NCI-H345 (cell line): ENCODE measurements at places on chromosomes 12 and 14.

DNA sequence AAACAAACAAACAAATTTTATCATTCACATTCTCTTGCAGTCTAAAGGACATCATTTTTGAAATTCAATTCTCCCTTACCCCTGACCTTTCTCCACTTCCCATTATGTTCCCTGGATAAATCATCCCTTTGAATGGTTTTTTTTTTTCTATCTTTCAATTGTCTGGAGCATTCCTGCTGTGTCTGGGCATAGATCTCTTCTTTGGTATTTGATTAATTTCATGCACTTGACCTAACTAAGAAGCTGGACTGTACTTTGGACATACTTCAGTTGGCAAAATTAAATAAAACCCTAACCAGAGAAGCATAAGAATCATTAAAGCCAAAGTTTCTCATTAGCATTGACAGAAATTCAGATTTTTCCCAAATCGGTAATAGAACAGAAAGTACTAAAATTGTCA is 163.6 kb upstream of the BMP4 start:
- DNase-seq = no peak

GRCh38 chr12:125081427-125081826 is 16.2 kb downstream of the AACS start:
- DNase-seq = peak; percentile 99

DNA sequence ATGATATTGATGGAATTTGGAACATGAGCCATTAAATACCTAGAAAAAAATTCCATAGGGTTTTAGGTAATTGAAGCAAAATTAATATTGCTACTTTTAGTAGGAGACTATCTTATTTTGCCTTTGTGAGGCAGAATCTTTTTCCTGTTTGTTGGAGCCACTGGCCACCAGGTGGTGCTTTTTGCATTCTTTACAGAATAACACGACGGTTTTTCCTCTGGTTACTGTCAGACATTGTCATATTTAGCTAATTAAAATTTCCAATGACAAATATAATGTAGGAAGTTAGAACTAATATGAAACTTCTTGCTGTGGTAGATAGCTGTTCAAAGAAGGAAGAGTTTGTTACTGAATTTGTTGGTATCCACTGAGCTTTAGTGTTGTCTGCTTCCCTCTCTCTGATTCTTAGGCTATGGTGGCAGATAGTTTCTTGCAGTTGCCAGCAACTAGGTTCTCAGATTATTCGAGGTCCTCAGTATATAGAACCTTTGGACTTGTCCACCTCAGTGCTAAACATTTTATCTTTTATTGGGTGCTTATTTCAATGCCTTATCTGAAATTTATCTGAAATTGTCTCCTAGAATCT is 25.7 kb downstream of the RAB21 start:
- DNase-seq = peak; percentile 17

DNA sequence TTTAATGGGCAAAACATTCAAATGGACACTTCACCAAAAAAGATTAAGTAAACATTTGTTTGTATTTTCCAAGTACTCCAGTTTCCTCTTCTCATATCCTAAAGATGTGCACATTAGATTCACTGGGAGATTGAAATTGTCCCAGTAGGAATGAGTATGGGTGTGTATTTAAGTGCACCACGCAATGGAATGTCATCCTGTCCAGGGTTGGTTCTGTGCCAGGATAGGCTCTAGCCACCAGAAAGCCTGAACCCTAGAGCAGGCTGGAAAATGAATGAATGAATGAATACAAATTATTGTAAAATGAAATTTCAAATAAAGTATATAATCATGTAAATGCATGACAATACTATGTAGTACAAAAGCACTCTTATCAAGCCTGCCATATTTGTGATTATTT is 14.0 kb downstream of the CEP83 start:
- no peak for DNase-seq

DNA sequence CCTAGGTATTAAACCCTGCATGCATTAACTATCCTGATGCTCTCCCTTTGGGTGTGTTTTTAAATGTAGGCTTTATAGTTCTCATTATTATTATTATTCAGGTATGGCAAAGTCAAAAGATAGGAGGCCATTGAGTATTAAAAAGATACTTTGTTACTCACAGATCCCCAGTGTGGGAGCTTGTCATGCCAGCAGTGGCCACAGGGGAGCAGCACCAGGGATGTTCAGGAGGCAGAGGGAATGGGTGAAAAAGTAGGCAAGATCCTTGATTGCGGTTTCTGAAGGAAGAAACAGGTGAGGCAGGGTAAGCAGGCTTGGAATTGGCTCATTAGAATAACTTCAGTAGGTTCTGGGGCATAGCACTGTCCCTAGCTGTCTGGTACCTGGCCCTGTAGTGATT is 382.2 kb downstream of the MED13L start:
- no peak for DNase-seq

- no peak for DNase-seq
These were observed 108.2 kb downstream of the PDE3A start for GRCh38 chr12:20476551-20476950.

- no peak for DNase-seq
These were observed 37.0 kb upstream of the STXBP6 start for GRCh38 chr14:25086821-25087396.

DNA sequence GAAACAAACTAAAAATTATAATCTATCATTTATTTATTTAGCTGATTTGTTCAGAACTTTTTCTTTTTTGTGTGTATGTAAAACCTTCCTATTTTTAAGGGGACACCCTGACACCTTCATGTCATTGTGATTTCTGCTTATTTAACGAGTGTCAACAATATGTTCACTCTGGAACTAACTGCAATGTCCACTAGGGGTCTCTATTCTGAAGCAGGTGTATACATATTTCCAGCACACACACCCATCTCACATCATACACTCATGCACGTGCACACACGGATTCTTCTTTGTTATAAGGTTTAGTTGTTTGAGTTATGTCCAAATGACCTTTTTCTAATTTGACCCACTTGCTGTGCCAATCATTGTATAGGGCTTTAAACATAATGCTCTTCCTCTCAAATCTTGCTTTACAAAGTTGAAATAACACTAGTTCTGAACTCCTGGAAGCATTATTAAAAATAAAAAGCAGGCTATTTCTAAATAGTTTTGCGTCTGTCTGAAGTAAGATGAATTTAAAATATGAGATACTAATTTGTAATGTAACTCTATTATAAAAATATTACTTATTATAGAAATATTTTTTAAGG is 15.5 kb downstream of the E2F7 start:
- DNase-seq = peak; percentile 72

DNA sequence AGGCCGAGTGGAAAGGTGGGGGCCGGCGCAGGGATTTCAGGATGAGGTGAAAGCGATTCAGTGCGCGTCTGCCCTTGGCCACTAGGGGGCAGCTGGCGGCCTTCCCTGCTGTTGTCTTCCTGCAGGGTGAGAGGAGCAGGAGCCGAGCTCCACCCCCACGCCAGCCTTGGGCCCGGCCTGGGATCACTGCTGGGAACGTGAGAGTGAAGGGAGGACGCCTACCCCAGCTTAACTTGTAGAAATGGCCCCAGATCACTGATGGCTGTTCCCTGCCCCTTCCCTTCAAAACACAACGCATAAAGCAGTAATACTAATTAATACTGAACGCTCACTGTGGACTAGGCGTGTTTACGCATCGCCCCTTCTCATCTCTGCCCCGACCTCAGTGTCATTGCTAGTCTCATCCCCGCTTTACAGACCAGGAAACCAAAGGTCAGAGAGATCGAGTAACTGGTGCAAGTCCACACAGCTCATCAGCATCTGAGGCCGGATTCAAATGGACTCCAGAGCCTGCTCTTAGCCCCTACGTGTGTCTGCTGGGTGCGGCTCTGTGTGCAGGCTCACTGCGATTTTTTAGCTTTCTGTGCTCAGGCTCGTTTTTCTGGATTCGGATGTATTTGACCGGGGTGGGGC is 24.3 kb downstream of the MVK start:
- DNase-seq = peak; percentile 85

DNA sequence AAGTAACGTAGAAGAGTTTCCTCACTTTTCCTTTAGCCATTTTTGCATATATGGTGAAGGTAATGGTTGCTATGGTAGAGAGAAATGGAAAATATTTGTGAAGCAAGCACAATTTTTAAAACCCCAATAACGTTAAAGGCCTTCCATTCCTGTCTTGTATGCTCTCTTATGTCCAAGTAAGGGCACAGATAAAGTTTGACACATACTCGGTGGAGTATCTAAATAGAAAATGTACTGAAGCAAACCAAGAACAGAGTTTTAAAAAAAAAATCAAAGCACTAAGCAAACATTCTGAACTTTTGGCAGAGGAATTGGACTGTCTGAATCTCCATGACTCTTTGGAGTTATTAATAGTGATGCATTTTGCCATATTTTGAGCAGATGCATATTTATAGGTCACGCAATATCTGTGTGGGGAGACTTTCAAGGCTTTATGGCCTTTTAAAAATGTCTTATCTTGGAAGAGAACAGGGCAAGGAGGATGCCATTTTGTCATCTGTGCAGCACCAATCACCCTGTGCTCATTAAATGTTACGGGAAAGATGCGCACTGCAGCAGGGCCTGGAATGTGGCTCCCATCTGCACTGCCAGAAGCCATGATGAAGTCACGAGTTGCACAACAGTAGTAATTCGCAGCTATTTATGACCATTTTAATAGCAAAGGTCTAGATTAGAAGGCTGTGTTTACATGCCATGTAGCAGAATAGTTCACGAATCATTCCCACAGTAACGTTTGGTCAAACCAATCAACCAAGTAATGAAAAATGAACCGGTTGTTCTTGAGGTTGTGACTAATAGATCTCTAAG is 23.3 kb upstream of the AMIGO2 start:
- no peak for DNase-seq

DNA sequence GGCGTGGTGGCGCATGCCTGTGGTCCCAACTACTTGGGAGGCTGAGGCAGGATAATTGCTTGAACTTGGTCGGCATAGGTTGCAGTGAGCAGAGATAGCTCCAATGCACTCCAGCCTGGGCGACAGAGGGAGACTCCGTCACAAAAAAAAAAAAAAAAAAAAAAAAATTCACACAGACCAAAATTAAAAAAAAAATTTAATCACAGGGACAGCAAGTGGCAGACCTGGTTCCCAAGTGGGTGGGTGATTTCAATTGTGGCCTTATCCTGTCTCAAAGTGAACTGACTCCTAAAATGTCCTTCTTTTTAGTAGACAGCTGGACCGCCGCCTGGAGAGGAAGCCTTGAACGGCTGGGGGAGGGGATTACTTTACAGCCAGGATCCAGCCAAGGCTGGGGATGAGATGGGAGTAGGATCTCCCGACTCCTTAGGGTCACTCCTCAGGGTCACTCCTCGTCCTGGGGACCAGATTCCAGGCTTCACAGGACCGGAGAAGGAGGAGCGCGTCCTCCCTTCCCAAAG is 1.5 kb upstream of the KCNH3 start:
- no peak for DNase-seq

DNA sequence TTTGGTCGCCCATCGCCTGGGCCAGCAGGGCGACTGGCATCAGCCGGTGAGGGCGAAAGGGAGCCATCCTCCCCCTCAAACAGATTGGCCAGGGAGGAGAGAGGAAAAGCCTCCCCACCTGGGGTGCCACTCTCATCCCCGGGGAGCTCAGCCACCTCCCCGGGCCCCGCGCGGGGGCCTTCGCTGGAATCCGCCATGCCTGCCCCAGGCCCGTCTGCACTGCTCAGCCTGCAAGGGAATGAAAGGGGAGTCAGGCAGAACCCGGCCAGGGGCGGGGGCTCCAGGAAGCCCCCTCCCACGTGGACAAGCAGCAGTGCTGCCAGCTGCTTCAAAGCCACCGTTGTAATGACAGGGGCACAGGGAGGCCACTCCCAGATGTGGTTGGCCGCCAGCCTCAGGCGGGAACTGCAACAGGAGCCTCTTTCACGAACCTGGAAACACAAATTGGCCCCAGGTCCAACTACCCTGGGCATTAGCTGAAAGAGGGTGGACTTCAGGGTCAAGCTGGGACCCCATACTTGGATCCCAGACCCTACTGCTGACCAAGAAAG is 18.5 kb downstream of the TRPV4 start:
- no peak for DNase-seq

- DNase-seq = no peak
These were observed 7.1 kb downstream of the CSRP2 start for GRCh38 chr12:76871742-76872141.

- DNase-seq = no peak
These were observed 28.8 kb downstream of the RPGRIP1 start for GRCh38 chr14:21308479-21309237.

DNA sequence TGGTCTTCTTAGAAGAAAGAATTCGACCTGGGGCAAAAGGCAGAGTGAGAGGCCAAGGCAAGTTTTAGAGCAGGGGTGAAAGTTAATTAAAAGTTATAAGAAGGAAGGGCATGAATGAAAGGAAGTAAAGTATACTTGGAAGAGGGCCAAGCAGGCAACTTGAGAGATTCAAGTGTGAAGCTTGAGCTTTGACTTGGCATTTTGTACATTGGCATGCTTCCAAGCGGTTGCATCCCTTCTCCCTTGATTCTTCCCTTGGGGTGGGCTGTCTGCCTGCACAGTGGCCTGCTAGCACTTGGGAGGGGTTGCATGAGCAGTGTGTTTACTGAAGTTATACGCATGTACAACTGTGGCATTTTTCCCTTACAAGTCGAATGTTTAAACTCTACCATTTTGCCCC is 74.8 kb upstream of the MGAT4C start:
- no peak for DNase-seq

GRCh38 chr12:3436461-3437065 is 54.4 kb upstream of the PRMT8 start:
- peak; percentile 51 for DNase-seq
